ENCODE measurements at places on chromosomes 11 and 22.
A peak's percentile ranks its signal among the peaks of the same experiment; 100 is the strongest.

DNA sequence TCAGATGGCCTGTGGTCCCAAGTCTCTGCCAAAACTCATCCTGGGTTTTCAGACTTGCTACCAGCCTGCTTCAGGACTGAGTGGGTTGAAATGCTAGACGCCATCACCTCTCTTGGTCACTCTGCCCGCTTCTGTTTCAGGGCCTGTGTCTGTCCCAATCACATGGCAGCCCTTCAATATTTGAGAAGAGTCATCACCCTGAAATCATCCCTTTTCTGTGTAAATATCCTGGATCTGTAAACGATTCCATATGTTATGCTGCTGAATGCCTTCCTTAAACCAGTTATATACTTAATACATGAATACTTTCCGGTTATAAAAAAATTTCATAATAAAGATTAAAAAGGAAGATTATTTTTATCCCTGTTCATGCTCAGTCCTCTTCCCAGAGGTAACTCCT is 39.8 kb upstream of the TLCD5 start:
- DNase-seq: no peak

DNA sequence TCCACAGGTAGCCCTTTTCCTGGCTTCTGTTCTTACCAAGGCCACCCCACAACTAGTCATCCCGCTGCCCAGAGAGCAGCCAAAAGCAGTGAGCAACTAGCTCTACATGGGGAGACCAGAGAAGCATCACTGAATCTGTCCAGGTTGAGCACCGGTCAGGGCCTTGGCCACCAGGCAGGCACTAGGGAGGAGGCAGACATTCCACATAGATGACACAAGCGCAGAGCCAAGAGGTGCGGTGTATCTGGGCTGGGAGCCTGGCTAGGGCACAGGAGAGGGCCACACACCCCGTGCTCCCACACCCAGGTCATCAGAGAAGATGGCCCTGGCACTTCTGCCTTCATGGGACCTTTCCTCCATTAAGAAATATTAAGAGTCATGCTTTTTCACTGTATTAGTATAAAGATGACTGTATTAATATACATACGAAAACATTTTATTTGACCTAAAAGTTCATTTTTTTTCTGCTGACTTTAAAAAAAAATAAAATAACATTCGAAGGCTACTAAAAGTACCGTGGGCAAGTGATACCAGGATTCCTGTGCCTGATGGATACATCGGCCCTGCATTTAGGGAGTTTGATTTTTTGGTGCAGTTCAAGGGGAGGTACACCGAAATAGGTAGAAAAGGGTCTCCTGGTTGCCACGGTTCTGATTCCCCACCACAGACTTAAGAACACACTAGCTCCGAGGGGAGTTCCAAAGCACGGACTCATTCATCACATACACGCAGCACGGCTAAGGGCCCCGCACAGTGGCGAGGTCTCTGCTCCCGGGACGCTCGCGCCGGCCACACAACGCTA is 1.2 kb downstream of the DGCR2 start:
- peak; percentile 50 for DNase-seq

- DNase-seq: no peak
Observed at GRCh38 chr22:24289114-24289513, 18.5 kb downstream of the SPECC1L start.

- DNase-seq: no peak
Observed at GRCh38 chr22:26115266-26115665, 54.0 kb upstream of the SEZ6L start.

GRCh38 chr22:43148581-43148980 is 2.8 kb upstream of the TSPO start:
- no peak for DNase-seq

GRCh38 chr22:42180349-42180842 is 49.8 kb upstream of the CYP2D6 start:
- DNase-seq: peak; percentile 68

GRCh38 chr11:114281388-114281956 is 14.7 kb upstream of the NNMT start:
- no peak for DNase-seq

- DNase-seq: no peak
Observed at GRCh38 chr11:37995886-37996285, 1397.8 kb upstream of the RAG2 start.

DNA sequence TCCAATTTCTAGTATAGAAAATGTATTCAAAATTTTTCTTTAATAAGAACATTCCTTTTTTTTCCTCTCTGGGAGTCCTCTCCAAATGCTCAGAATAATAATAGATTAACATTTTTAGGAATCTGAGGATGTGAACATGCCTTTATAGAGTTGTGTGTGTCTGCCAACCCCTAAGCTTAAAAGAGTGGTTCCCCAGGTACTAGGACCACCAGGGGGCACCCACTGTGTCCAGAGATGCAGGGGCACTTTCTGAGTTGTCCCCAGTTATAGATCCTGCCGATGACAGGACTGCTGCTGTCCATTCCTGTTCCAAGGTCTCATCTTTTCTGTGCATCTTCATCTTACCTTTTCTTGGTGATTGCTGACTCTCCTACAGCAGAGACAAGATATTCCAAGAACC is 27.0 kb upstream of the MICAL2 start:
- DNase-seq: peak; percentile 29

Measured in CD4-positive, alpha-beta T cell treated with Interleukin-17A for 4 hours (primary cell).